ENCODE measurements at places on chromosomes 4 and X.

GRCh38 chr4:185246453-185246852, 37.1 kb downstream of the SNX25 start:
- DNase-seq: no peak

DNA sequence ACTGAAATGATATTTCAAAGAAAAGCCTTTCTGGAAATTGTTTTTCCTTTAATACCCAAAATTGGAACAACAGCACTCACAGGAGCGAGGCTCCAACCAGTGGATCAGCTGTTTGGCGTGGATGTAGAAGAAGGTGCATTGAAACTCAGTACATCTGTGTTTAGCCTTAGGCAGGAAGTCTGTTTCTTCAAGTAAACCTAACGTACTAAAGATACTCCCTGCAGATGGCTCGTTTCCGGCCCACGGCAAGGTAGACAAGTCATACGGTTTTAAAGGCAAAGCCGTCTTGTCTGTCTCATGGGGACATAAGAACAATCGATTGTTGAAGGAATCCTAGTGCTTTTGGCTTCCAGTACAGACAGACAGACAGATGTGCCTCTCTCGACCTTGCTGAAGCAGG, 50.0 kb upstream of the CLCN4 start:
- DNase-seq: peak; percentile 47

DNA sequence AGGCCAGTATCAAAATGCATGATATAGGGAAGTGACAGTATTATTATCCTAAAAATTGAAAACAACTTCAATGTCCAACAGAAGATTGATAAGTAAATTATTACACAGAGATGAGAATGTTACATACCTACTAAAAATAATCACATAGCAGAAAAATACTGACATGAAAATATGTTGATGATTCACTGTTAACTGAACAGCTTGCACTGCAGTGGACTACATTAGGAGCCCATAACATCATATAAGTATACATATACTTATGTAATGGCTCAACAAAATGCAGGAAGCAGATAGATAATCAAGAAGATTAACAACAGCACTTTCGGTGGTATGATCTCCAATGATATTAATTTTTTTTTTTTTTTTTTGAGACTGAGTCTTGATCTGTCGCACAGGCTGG, 7.1 kb downstream of the CLOCK start:
- no peak for DNase-seq

DNA sequence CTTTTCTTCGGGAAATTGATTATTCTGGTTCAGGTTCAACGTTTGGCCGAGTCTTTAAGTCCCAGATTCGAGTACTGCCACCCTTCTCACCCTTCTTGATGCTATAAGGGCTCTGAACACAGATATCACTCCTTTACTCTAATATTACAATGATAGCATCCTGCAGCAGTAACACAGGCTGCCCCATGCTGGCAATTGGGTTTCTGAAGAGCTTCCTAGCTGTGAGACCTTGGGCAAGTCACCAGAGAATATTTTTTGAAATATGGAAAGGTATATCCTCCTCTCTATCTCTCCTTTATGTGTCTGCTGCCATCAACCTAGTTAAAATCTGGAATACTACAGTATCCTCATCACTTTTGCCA, 297 bp upstream of the MTMR8 start:
- no peak for DNase-seq

DNA sequence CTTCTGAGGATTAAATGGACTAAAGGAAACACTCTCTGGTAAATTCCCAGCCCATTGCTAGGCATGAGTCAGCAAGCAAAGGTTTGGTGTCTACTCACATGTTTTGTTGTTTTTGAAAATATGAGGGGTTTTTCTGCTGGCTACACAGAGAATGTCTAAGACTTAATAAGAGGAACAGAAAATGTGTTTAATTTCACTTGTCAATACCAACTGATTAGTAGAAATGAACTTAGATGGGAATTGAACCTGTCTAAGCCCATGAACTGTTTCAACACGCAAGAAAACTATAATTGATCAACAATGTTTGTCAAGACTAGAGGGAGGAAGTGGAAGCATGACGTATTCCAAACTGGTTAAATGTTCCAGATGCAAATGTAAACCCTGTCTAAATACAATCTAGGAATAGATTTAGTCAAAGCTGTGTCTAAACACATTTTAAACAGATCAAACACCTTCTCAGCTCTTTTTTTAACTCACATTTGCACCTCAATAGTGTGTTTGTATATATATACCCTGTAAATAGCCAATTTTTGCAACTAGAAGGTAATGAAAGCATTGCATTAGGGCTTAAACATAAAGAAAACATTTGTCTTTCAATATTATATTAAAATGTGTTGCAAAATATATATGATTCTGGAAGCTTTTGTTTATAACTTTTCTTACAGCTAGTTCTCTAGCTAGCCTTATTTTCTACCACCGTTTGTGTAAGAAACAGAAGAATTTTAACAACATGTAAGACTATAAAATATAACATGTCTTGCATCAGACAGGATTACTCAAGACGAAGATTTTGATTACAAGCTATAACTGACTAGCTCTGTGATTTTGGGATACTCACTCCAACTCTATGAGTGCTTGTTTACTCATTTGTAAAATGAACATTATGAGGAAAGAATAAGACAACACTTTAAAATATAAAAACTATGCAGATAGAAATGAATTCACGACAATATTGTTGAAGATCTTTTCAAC, 607.8 kb downstream of the FSTL5 start:
- no peak for DNase-seq

DNA sequence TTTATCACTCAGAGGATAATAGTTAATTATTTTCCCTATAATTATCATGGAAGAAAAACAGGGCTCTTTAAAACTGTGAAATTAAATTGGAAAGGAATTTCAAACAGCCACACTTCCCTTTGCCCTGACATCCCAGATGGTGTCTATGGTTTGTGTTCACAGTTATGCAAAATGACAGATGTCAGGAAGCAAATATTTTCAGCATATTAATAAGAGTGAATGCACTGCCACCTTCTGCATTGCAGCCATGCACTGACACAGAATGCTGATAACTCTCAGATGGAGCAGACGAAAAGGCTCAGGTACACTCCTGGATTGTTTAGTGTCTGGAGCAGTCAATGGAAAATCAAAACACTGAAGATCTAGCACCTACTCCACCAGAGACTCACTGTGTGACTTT, 57.6 kb downstream of the RWDD4 start:
- DNase-seq: no peak

GRCh38 chr4:183072176-183072575, 26.9 kb upstream of the WWC2 start:
- no peak for DNase-seq

- no peak for DNase-seq
These were observed 225.2 kb upstream of the PPARGC1A start for GRCh38 chr4:24114919-24115500.

DNA sequence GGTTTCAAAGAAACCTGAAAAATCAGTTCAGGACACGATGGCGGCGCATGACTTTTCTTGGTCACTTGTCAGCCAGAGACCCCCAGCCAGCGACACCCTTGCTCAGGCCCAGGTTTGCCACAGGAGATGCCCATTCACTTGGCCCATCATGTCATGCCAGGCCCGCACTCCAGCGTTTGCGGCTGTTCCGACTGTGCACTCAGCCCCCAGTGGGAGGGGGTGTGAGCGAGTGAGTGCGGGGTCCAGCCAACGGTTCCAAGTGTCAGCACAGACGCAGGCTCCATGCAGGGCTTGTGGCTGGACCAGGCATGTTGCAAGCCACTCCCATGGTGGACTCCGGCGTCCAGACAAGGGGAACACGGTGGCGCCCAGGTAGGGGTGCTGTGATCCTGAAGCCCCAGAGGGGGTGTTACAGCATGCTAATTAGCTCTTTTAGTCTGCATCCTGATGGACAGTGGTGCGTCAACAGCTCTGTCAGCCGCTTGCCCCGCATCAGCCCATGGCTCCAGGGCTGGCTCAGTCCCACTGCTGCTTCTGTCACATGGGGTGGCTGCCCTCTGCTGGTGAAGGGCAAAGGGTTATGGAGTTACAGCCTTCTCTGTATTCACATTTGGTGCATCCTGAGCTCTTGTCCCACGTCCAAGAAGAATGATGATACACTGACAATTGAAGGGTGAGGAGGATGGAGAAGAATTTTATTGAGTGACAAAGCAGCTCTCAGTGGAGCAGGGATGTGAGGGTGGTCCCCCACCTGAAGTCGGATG, 3.7 kb upstream of the MAEA start:
- peak; percentile 26 for DNase-seq

GRCh38 chr4:101175896-101176676, 171.2 kb downstream of the PPP3CA start:
- no peak for DNase-seq

- no peak for DNase-seq
These were observed 490.7 kb upstream of the PITX2 start for GRCh38 chr4:111113591-111113990.

DNA sequence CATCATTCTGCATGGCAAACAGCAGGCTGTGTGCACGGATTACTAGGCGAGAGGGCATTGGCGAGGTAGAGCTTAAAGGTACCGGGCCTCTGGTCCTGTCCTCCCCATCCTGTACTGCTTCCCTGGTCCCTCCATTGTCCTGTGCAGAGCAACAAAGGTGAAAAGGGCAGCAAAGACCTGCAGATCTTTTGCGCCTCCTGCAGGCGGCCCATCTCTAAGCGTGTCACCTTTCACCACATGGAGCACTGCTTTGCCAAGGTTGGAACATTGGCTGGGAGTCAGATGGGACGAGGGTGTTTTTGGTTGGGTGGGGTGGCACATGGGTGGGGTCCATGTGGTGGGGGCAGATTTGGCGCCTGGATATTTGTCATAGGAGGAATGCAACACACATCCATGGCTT, 64.7 kb upstream of the UXT start:
- DNase-seq: no peak

DNA sequence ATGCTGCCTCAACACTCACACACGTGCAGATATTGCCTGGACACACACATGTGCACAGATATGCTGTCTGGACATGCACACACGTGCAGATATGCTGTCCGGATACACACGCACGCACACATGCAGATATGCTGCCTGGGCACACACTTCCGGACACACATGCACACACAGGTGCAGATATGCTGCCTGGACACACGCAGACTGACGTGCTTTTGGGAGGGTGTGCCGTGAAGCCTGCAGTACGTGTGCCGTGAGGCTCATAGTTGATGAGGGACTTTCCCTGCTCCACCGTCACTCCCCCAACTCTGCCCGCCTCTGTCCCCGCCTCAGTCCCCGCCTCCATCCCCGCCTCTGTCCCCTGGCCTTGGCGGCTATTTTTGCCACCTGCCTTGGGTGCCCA, 14.7 kb downstream of the FGFRL1 start:
- no peak for DNase-seq

GRCh38 chr4:121015421-121015820, 56.9 kb downstream of the NDNF start:
- no peak for DNase-seq

GRCh38 chr4:1400191-1400805, 5.9 kb downstream of the NKX1-1 start:
- DNase-seq: peak; percentile 2

- DNase-seq: no peak
These were observed 78.2 kb upstream of the C4orf54 start for GRCh38 chr4:99735822-99736221.

GRCh38 chrX:72045552-72046277, 86.0 kb downstream of the RTL5 start:
- no peak for DNase-seq

GRCh38 chrX:15675490-15675921, 10.9 kb upstream of the CLTRN start:
- peak; percentile 82 for DNase-seq

GRCh38 chr4:60133375-60133774, 1066.8 kb upstream of the ADGRL3 start:
- DNase-seq: no peak

DNA sequence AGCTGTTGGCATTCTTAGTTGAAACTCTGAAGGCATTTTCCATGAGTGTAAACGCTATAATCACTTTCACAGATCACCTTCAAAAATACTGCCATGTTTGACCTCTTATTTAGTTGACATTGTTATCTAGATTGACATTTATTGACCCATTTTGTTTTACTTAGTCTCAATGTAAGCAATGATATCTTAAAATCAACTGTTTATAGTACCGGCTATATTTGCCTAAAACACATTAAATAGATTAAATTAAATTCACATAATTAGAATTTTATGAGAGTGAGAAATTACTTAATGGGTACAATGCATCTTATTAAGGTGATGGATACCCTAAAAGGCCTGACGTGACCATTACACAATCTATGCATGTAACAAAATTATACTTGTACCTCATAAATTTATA, 517.7 kb upstream of the FTHL17 start:
- no peak for DNase-seq

DNA sequence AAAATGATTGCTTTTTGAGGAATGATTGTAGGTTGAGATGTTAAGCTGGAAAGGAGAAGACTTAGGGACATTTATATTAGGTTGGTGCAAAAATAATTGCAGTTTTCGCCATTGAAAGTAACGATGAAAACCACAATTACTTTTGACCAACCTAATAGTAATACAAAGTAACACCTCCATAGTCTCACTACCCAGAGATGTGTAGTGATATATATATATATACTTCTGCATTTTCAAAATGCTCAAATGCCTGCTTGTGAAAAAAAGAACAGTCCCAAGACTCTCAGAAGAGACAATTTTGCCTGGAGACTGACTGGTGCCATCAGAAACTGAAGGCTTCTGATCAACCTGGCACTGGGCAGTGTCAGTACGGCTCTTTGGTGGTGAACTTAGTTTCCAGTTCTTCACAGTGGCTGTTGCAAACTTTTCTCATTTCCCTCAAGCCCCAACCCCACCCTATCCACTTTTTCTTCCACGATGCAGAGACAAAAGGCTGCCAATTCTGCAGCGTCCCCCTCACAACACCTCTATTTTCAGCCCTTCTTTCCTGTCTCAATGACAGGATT, 35.1 kb upstream of the TAPT1 start:
- no peak for DNase-seq

GRCh38 chr4:163988865-163989264, 494.4 kb downstream of the TMA16 start:
- DNase-seq: no peak

- no peak for DNase-seq
These were observed 56.1 kb downstream of the KDR start for GRCh38 chr4:55069248-55069647.

- DNase-seq: no peak
These were observed 993.9 kb downstream of the PDHA2 start for GRCh38 chr4:96833831-96834230.

DNA sequence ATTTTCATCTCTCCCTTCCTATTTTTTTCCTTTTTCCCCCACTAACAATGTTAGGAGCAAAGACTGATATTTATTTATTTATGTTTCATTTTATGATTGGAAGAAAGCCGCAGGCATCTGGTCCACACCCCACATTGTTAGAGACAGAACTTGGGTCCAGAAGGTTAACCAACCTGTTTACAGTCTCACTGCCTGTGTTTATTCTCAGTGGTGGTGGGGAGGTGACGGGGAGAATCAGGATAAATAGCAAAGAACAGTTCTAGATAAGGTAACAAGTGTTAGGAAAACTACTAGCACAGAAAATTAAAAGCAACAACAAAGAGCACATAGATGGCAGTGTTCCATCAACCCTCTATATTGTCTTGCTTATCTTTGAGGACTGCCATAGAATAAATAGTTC, 301.7 kb upstream of the DIPK2B start:
- no peak for DNase-seq

- DNase-seq: no peak
These were observed 118.2 kb upstream of the KIT start for GRCh38 chr4:54539500-54540029.
